Non-pigmented ciliary epithelial cell (primary cell): ENCODE measurements at places on chromosomes 3 and 15.

- DNase-seq, result peak; percentile 40
Measured at GRCh38 chr3:164459521-164460151, 618.7 kb downstream of the SI start.

GRCh38 chr15:50192926-50193620 lies 11.1 kb downstream of the SLC27A2 start:
- DNase-seq, result no peak

DNA sequence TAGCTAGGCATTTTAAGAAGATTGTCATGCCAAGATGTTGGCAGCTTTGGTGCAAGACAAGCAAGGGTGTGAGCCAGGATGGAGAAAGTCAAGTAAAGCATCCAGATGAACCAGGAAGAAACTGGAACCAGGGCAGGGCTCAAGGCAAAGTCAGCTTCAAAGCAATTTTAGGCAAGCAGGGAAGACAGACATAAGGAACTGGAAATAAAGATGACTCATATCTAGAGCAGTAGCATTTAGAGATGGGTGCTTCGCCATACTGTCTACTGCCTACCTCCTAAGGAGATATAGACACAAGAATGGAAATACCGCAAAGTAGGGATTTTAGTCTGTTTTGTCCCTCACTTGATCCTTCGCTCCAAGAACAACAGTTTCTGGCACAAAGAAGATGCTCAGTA lies 59.9 kb downstream of the RYR3 start:
- DNase-seq, result no peak

DNA sequence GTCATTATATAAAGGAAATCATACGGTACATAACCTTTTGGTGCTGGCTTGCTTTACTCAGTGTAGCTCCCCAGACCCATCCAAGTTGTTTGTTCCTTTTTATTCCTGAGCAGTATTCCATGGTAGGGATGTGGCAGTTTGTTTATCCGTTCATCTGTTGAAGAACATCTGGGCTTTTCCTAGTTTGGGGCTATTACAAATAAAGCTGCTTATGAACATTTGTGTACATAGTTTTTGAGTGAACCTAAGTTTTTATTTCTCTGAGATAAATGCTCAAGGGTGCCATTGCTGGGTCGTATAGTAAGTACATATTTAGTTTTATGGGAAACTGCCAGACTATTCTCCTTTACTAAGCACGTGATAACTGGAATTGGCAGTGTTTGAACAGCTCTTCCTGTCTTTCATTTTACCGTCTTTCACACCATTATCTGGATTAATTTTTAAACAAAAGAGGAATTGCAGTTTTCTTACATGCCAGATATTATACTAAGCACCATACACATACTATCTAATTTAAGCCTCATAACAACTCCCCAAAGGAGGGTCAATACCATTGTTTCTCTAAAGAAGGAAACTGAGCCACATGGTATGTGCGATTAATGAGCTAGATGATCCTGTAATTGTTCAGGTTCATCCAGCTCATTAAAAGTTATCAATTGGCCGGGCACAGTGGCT lies 85.6 kb downstream of the PTPRG start:
- DNase-seq, result no peak

GRCh38 chr3:114953800-114954199 lies 193.3 kb downstream of the ZBTB20 start:
- no peak for DNase-seq

DNA sequence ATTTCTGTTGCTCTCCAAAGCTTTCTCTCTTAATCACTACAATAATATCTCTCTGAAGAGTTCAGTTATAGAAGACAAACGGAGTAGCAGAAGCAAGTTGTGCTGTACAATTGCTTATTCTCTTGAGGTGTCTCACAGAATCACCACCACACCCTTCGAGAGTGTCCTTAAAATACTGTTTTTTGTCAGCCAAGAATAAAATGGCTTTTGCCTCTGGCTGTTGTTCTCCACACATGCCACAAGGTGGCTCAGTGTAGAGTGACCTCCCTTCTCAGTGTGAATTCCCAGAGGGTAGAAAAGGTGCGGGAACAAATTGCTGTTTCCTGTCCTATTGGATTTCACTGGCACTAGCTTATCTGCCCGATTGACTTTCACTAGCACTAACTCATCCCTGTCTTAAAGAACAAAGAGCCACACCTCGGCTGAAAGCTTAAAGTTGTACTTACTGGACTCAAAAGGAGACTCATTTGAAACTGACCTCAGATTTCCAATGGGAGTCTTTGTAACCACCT lies 134.2 kb upstream of the SATB1 start:
- DNase-seq, result no peak

DNA sequence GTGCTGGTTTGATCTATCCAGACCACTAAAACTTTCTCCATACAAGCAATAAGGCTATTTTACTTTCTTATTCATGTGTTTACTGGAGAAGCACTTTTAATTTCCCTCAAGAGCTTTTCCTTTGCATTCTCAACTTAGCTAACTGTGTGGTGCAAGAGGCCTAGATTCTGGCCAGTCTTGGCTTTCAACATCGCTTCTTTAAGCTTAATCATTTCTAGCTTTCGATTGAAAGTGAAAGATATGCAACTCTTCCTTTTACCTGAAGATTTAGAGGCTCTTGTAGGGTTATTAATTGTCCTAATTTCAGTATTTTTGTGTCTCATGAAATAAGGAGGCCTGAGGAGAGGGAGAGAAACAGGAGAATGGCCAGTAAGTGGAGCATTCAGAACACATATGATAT lies 234.8 kb upstream of the GADL1 start:
- no peak for DNase-seq

DNA sequence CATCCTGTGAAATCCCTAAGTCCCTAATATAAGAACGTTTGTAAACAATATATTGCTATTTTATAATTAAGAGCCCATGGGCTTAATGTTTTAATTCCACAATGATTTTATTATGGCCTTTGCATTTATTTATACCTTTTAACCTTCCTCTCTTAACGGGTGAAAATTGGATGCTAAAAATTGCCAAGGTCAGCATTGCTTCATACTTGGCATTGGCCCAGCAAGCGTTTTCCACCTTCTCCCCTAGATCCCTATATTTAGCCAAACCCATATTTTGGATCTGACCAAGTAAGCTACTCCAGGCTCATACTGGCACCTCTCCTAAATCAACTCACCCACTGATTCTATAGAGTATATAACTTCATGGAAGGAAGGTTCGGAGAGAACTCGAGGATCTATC lies 188.0 kb upstream of the NR2F2 start:
- no peak for DNase-seq

DNA sequence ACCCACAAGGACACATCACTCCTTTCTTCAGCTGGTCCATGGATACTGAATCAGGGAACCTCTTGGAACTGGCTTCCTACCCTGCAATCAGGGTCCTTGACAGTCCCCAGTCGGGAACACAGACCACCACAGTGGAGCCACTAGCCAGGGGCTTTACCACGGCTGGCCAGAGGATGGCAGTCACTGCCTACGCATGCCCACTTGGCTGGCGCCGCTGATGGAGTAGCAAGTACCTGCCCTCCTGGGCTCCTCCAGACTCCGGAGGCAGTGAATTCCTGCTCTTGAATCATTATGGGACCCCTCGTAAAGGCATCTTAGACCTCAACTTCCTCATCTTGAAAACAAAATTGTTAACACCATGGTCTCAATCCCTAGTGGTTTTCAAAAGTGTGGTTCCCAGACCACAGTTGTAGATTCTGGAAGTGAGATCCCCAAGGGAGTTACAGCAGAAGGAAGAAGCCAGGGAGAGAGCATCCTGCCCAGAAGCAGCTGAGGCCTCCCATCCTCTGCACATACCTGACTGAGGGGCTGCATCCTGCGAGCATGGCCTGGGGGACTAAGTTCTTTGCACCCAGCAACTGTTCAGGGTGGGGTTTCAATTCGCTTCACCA lies 9.1 kb upstream of the SKIC8 start:
- no peak for DNase-seq

- no peak for DNase-seq
Measured at GRCh38 chr3:134623615-134624245, 27.1 kb downstream of the KY start.

DNA sequence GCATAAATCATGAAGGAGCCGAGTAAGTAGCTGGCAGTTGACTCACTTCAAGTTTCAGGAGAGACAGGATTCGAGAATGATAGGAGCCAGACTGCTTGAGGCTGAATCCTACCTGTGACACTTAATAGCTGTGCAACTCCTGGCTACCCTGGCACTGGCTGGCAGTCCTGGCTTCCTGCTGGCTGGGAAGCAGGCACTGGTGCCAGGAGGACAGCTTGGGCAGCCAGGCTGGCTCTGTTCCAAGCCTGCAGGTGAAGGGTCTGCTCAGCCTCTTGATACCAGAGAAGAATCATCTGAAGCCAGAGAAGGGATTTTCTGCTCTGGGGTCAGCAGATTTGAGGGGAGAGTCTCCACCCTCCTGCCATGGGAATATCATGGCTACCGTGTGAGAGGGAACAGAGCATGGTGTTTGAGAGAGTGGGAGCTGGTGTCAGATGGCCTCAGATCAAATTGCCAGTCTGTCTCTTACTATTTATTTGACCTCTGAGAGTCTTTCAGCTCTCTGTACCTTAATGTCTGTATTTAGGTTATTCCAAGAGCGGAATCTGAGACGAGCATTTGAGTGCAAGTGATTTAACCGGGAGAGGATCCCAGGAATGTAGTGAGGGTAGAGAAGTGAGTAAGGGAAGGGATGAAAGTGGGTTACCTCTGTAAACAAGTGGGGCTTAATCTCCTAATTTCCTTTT lies 4.4 kb upstream of the XIRP1 start:
- no peak for DNase-seq

GRCh38 chr3:5465183-5465582 lies 277.7 kb downstream of the EDEM1 start:
- DNase-seq, result no peak

- no peak for DNase-seq
Measured at GRCh38 chr3:21216598-21216997, 534.4 kb downstream of the ZNF385D start.

DNA sequence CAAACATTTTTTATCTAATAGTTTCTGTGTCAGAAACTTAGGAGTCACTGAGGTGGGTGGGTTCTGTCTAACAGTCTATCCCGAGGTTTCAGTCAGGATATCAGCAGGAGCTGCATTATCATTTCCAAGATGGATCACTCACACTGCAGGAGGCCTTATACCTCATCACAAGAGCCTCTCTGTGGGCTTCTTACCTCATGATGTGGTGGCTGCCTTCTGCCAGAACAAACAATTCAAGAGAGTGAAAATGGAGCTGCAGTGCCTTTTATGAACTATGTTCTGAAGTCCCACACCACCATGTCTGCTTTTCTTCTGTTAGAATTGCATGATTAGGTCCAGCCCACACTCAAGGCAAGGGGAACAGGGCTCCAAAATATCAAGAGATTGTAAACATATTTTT lies 27.9 kb downstream of the RFX7 start:
- peak; percentile 77 for DNase-seq

DNA sequence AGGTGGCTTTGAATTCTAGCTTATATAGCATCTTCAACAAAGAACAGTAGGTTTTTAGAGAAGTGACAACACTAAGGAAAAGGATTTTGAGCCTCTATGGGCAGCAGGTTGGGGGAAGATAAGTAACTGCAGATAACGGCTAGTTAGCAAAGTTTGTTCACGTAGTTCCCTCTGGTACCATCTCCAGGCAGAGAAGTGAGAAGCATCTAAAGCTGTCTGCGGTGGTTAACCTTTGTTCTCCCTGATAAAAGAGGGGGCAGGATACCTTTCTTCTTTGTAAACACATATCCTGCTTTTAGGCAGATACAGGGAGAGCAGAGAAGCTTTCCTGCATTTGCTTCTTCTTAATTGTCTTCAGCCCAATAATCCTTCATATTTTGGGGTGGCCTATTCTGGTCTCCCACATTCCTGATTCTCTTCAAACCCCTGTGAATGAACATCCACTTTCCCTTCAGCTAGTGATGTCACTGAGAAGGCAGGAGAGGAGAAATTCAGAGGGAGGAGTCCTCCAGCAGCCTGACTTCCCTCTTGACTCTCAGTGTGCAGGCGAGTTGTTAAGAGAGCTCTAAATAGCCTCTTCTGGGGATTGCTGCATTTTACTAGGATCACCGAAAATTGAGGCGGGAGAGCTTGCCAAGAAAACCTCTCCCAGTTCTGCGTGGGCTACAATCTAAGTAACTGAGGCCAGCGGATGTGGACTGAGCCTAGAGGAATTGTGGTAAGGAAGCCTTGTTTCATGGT lies 393.7 kb upstream of the C2CD4B start:
- no peak for DNase-seq

DNA sequence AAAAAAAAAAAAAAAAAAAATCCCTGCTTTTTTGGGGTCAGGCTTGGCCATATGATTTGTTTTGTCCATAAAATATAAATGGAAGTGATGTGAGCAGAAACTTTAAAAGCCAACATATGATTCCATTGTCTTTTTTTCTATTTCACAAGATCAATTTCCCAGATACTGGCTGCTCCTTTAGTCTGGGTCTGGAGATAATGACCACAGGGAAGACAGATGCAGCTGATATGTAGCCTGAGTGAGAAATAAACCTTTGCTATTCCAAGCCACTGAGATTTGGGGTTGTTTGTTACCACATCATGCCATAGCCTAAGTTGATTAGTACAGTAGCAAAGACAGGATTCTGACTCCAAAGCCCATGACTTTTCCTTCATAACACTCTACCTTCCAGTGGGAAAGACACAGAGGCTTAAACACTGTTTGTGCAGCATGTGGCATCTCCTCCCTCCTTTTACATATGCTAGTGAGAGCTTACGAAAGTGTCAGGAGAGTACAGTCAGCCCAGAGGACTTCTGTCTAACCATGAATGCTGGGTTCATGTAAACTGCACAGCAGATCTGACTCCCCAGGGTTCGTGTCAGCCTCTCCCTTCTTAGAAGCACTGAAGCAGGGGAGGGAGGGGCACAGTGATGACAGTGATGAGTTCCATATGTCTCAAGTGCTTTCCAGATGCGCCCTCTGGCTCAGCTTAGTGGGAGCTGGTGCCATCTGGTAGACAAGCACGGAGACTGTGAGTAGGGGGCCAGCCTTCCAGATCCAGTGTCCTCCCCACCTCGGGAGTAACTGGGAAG lies 36.7 kb upstream of the SLC7A14 start:
- peak; percentile 45 for DNase-seq

- no peak for DNase-seq
Measured at GRCh38 chr3:118168175-118168574, 866.5 kb downstream of the IGSF11 start.

DNA sequence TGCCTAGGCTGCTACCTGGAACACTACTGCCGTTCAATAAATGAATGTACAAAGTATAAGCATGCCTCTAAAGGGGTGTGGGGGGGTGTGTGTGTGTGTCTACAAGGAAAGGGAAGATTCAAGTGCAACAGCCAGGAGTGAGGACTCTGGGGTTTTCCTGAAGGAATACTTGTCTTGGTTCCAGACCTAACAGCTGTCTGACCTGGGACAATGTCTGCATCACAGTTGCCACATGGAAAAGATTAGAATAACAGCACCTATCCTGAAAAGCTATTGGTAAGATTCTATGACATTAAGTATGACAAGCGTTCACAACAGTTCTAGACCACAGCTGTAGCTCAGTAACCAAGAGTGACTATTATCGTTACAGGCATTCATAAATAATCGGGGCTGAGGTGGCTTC lies 345.2 kb downstream of the FOXP1 start:
- DNase-seq, result no peak

DNA sequence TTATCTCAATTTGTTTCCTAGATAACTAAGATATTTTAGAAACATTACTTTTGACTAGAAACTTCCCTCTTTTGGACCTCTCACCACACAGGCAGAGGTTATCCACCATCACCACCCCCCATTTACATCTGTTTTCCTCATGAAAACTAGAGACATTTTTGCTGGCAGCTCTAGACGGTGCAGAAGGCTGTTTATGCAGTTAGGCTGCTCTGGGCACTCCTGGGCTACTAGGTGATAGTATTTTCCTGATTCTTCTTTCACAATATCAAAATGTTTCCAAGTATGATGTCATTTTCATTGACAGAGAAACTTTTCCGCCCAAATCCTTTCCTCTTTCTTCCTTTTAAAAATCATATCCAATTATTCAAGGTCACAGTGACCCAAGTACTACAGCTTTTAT lies 67.1 kb downstream of the PLOD2 start:
- DNase-seq, result no peak
